Stimulated activated CD4-positive, alpha-beta T cell treated with anti-CD3 and anti-CD28 coated beads, TNF-alpha, amount 100 ng/mL, for 1 hour (primary cell): ENCODE measurements at places on chromosomes 2 and 18.

- no peak for DNase-seq
Observed at GRCh38 chr2:86661333-86661732, 37.7 kb upstream of the RNF103 start.

DNA sequence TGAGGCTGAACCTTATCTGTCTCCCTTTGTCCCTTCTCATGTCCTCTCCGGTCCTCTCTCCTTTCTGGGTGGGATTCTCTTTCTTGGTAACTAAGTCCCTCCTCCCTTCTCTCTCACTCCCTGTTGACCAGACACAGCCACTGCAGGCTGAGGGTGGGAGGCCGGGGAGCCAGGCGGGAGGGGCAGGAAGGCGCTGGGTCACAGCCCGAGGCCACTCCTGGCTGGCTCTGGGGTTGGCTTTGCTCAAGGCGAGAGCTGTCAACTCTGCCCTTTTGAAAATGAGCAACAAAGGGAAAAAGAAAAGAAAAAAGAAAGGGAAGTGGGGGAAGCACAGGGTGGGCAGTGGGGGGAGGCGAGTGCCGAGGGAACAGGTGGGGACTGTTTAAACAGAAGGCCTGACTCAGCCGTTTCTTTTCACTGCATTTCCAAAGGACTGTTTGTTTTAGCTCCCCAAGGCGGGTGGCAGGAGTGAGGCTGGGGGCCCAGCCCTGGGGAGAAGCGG, 70.5 kb upstream of the IGFBP5 start:
- DNase-seq: no peak

GRCh38 chr2:2184549-2185249, 146.4 kb downstream of the MYT1L start:
- no peak for DNase-seq

DNA sequence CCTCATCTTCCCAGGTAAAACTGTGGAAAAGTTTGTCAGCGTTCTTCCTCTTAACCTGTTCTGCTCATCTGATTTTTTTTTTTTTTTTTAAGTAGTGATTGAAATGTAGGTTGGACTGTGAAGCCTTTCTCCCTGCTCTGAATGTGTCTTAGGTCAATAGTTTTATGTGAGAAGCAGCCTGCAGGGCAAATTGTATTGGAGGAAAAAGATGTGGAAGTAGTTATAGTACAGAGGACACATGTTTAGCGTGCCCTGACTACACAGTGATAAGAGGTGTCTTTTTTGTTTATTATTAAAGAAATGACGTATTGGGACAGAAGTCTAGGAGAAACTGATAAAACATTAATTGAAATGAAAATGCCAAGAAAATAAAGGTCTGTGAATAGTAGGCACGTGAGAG, 1.5 kb downstream of the MTA3 start:
- no peak for DNase-seq

GRCh38 chr18:3383381-3383915, 66.5 kb upstream of the TGIF1 start:
- no peak for DNase-seq

GRCh38 chr2:198701481-198701880, 756.3 kb downstream of the SATB2 start:
- no peak for DNase-seq

- no peak for DNase-seq
Observed at GRCh38 chr18:79010802-79011201, 31.2 kb downstream of the SALL3 start.

GRCh38 chr2:229027353-229028105, 243.6 kb downstream of the PID1 start:
- DNase-seq: no peak

- no peak for DNase-seq
Observed at GRCh38 chr2:182941919-182942318, 75.5 kb upstream of the FRZB start.

DNA sequence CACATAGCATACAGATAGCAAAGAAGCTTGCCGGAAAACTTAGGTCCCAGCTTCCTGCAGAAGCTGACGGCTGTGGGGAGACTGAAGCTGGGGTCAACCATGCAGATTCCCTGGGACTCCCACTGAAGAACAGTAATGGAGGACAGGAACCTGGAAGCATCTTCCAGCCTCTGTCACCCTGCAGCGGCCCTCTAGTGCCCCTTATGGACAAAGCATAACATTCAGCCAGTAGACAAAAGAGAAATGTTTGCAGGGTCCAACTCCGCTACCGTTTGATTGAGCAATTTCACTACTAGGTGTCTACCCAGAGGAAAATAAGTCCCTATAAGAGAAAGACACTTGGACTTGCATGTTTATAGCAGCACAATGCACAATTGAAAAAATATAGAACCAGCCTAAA, 460.6 kb downstream of the CNTNAP5 start:
- DNase-seq: no peak

DNA sequence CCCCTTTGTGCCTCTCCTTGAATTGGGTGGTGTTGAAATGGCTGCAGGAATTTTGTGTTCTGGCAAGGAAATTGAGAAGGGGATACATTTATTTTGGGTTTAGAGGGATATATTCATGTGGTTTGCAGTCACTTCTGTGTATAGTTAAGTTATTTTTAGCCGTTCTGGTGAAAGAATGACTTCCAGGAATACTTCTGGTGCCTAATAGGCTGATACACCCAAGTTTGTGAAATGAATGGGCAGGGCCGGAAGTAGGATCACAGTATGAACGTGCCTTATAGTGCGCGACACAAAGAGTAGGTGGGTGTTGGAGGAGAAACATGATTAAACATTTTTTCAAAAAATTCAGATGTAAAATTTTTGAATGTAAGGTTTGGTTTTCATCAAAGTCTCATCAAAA, 168.6 kb upstream of the ATP5MC3 start:
- DNase-seq: no peak

GRCh38 chr18:34038086-34038485, 186.6 kb downstream of the NOL4 start:
- no peak for DNase-seq

- no peak for DNase-seq
Observed at GRCh38 chr18:25305584-25305983, 46.4 kb downstream of the ZNF521 start.

DNA sequence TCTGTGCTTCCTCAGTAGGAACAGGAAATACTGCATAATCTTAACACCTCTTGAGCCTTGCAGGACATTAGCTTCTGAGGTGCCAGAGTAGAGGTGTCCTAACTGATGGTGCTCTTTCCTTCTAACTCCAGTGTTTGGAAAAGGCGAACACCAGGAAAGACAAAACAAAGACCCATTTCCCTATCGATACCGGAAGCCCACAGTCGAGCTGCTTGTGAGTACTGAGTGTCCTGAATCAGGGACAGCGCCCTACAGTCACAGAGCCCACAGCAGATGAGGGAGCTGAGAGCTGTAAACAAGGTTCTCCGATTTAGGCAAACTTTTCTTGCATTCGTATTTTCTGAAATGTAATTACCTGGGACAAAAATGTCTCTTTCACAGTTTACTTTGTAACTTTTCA, 50.7 kb downstream of the SLC14A2 start:
- no peak for DNase-seq

- DNase-seq: no peak
Observed at GRCh38 chr2:42523341-42523740, 29.6 kb upstream of the KCNG3 start.

- DNase-seq: no peak
Observed at GRCh38 chr2:119423108-119423444, 8.6 kb upstream of the TMEM37 start.

DNA sequence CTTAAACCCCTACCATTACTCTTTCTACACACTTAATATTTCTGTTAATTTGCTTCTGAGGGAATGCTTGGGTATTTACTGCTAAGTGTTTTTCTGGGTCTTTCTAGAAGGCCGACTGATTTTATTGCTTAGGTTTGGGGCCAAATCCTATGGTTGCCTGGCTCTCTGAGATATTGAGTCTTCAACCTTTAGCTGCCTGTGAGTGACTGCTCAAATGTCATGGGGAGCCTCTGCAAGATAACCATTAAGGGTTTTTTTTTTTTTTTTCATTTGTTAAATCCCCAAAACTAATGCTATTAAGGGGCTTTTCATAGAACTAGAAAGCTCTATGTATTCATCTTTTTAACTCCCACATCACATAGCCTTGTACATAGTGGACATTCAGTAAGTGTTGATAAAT, 5.0 kb downstream of the OSBPL6 start:
- no peak for DNase-seq

- peak; percentile 81 for DNase-seq
Observed at GRCh38 chr2:130342533-130343275, at the start of gene IMP4. TSS of gene IMP4 (plus strand) at chr2:130342897. CDS start at chr2:130342933, 36 bp downstream.

- DNase-seq: no peak
Observed at GRCh38 chr2:205680067-205680466, 2.2 kb upstream of the NRP2 start.

DNA sequence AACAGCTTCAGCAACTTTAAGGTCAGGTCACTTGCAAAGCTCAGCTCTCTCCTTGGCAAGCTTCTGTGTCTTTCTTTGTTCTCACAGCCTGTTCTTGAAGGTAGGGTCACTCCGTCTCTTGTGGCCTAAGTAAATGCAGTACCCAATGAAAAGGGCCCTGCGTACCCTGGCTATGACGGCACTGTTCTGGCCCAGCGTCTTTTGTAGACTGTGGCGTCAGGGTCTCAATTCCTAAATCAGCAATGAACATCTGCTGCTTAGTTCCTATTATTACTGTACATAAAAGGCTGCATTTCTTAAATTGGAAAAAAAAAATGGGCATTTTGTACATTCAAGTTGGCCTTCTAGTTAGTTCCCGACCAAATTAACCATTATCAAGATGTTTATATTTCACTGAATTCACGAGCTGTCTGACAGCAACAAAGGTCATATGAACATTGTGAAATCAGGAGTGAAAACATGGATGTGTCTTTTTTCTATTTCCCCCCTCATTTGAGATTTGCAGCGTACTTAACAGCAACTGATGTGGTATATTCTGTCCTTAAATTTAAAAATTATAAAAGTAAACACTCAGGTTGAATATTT, 17.0 kb upstream of the MTCL1 start:
- no peak for DNase-seq
